PC-3 (cell line): ENCODE measurements at places on chromosomes 11 and 22.

DNA sequence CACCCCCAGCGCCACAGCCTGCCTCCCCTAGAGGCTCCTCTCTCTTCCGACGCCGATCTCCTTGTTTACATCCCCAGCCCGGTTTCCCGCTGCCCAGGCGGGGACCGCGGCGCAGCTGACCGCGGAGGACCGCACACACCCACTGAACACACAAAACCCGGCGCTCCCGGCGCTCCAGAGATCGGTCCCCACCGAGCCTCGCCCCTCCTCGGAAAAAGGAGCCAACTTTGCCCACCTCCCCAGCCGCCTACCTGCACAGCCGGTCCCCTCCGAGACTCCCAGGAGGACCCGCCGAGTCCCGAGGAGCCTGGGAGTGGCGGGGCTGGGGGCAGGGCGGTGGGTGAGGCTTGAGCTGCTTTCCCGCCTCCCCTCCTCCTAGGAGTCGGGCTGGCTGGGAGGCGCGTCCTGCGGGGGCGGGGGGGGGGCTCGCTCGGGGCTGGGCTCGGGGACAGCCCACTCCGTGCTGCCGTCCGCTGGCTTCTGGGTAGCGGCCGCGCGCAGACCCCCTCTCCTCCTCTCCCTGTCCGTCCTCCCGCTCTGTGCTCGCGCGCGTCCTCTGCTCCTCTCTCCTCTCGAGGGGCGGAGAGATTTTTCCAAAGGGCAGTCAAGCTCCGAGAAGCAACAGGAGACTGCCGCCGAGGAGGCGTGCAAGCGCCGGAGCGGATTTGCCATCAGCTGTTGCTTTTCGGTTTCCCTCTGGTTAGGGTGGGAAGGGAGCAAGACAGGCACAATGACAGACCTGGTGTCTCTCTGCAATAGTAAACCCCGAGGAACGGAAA, at the start of gene FXYD6:
TSS of gene FXYD6 (minus strand) at position 318 of the 779 bp plus-strand sequence. CDS start 33,882 bp downstream, outside the sequence.
- no peak for DNase-seq

DNA sequence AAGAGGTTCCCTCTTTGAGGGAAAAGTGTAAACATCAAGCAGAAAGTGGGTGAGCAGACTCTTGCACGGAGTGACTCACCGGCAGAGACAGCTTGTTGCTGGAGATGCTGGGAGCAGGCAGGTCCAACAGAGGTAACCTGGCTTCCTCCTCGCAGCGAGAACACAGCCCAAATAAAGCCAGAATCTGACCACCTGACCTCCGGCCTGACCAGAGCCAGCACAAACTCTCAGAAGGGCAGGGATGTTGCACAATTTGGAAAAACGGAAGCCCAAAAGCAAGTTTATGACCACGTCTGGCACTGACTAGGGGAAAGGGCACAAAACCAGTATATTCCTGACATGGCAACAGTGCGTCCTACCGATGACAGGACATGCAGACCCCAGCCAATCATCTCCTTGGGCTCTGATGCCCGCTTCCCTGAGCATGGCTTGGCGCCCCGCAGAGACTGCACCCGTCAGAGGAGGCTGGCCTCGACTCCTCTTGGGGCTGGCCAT, 5.4 kb downstream of the SMCO4 start:
- DNase-seq: peak; percentile 21

GRCh38 chr11:6608011-6608410, 4.0 kb downstream of the TAF10 start:
- no peak for DNase-seq

DNA sequence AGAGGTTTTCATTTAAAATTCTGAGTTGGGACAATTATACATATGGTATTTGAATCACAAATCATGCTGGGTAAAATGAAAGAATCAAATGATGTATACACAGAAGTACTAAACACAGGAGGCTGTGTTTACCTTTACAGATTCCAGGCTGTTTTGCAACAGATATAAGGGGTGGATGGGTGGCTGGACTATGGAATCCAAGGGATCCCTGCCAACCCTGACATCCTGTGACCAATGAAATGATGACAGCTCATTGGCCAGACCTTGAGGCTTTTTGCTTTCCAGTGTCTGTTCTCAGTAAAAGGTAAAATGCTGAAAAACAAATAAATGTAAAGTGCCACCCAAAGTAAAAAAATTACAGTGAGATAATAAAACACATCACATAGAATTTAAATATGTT, 3.3 kb upstream of the DDI1 start:
- peak; percentile 80 for DNase-seq

GRCh38 chr22:28930357-28931007, 47.1 kb downstream of the ZNRF3 start:
- DNase-seq: no peak
